NCI-H2029 treated with DMSO at 0.1 percent for 48 hours (cell line): ENCODE measurements at places on chromosomes 3 and 15.

- DNase-seq = no peak
Measured at GRCh38 chr3:123618076-123618708, 33.3 kb upstream of the HACD2 start.

GRCh38 chr3:16504242-16504641 is 9.3 kb downstream of the RFTN1 start:
- no peak for DNase-seq

DNA sequence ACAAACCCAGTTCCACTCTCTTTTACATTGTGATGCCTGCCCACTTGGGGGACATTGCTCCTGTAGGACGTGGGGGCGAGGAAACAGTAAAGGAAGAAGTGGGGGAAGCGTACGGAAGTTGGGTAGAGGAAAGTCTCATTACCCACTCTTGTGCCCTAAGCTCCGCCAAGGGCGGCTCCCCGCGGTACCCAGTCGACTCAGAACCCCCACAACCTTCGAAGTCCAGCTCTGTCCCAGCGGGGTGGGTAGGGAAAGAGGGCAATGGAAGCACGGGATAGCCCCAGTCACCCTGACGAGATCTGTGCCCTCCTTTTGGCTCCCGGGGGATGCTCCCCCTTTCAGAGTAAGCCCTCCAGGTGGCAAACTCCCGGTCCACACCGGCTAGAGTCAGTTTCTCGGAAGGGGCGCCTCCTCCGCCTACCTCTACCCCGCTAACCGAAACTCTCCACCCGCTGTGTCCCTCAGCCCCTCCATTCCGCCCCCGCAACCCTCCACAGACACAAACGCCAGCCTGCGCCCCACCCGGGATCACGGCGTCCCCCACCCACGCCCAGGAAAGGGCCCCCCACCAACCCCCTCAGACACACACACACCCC is 527 bp downstream of the CSNK1G1 start:
- no peak for DNase-seq

- no peak for DNase-seq
Measured at GRCh38 chr3:138946663-138947494, at the start of the genes FOXL2 and FOXL2NB. Gene FOXL2 (minus strand): TSS chr3:138947137. CDS start chr3:138946722, 415 bp downstream. Gene FOXL2NB (plus strand): TSS chr3:138947217. CDS start chr3:138947365, 148 bp downstream.

DNA sequence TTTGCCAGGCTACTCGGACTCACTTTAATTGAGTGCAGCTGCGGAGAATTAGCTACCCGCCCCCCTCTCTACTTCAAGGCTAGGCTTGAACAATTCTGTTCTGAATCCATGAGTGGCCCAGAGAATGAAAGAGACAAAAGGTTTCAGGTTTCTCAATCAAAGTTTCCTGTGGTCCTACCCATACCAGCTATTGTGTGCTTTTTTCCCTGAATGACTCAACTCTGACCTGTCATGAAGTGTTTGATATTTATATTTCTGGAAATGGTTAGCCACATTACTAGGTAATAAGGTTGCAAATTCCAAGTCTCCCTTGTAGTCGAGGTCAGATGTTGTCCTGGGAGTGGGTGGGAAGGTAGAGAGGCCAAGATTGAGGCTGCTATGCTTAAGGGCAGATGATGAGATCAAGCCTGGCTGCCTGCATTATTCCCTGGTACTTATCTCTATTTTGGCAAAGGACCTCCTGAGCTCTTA is 392.7 kb upstream of the TBL1XR1 start:
- peak; percentile 76 for DNase-seq

DNA sequence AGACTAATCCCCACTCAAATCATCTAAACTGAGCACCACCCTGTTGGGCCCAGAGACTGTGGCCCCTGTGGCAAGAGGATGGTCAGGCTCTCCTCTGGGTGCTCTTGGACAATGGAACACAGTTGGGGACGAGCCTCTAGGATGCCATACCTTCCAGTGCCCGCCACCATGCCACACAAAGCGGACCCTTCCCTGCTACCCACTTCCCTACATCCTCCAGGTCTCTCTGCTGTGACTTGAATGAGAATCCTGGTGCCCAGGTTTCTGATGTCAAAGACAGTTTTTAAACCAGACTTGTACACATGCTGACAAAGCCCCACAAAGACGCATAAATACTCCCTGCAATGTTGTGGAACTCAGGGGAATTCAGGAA is 4.7 kb downstream of the CCDC51 start:
- no peak for DNase-seq
